ENCODE measurements at places on chromosomes 1 and 21. TPM values are rescaled to one million over a fixed set of nuclear protein-coding genes. Genes with fewer than 3 reads are reported as not detected.

The LRRC53 gene
- total RNA-seq = not detected

The CSMD2 gene
- 10.9 TPM for total RNA-seq

The VHLL gene
- not detected for total RNA-seq

The SAMSN1 gene
- total RNA-seq = 6.1 TPM

The SLC9C2 gene
- total RNA-seq = not detected

The CNIH3 gene
- total RNA-seq = not detected

DNA sequence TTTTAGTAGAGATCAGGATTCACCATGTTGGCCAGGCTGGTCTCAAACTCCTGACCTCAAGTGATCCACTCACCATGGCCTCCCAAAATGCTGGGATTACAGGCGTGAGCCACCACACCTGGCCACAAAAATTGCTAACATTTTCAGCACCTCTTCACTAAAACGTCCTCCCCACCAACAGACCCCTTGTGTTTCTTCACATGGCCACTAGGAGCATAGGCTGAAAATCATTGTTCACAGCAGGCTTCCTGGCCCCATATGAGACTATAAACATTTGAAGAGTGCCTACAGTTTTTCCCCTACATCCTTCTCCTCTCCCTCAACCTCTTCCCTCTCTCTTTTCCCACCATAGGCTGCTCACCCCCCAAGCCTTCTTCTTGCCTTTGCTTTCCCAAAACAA, 28.0 kb upstream of the SFPQ start:
- H3K4me3 ChIP-seq = no peak overlapping the region
- H3K27me3 ChIP-seq = no peaks in the 10 kb centered on the region

- no peak overlapping the region for H3K27ac ChIP-seq
- H3K27me3 ChIP-seq = no peaks in the 10 kb centered on the region
- no peaks in the 10 kb centered on the region for H3K36me3 ChIP-seq
Measured at GRCh38 chr21:39845571-39846130, 21.6 kb upstream of the PCP4 start.

DNA sequence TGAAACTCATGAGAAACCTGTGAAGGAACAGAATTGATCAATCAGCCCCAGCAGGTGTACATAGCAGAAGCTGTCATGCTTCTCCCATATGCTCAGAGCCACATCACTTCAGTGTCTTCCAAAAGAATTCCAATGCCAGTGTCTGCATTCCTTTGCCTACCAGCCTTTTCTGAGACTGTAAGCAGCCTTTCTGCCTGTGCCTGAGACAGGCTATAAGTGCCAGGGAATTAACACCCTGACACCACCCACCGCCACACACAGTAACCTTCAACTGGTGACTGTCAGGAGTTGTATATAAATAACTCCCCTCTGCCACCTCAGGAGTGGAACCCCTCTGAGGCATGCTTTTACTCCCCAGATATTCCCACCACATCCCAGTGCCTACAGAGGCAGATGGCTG, 38.1 kb upstream of the SLAMF9 start:
- H3K27ac ChIP-seq = no peak overlapping the region
- DNase-seq = no peak
- H3K27me3 ChIP-seq = no peaks in the 10 kb centered on the region
- no peaks in the 10 kb centered on the region for H3K36me3 ChIP-seq

- peak overlapping the region; percentile 80 for H3K4me3 ChIP-seq
- DNase-seq = no peak
- H3K4me1 ChIP-seq = peaks cover 8% of the 10 kb centered on the region
Measured at GRCh38 chr21:44940116-44940631, 345 bp downstream of the SLX9 start.

DNA sequence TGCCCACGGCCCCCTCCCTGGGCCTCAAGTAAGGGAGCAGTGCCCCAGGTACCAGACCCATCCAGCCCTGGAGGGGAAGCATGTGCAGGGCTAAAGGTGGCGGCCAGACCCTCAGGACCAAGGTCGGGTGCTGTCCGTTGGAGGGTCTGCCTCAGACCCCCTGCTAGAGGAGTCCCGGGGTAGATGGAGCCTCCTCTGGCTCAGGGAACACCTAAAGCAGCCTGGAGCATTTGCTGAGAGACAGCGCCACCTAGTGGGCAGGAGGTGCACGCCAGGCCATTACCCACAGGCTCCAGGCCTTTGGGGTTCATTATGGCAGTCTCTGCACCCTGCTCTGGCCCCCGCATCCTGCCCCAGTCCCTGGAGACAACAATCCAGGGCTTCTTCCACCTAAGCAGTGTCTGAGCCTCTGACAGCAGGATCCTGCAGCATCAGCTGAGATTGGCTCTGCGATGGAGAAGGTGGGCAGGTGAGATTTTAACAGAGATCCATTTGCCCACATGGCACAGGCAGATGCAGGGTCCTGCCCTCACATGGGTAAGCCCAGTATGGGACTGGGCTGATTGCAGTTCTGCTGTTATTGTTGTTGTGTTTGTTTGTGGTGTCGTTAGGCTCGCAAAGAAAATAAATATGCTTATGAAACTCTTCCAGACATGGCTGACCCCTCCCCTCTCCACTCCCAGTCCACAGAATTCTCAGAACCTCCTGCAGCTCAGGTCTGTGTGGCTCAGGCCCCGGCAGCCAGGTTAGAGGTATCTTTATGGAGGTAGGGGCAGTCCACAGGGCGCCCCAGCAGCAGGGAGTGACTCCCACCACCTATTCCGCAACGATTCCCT, 42.4 kb downstream of the CTNNBIP1 start:
- DNase-seq = peak; percentile 90
- no peak overlapping the region for H3K4me3 ChIP-seq
- H3K4me1 ChIP-seq = no peaks in the 10 kb centered on the region
- H3K27ac ChIP-seq = no peak overlapping the region

DNA sequence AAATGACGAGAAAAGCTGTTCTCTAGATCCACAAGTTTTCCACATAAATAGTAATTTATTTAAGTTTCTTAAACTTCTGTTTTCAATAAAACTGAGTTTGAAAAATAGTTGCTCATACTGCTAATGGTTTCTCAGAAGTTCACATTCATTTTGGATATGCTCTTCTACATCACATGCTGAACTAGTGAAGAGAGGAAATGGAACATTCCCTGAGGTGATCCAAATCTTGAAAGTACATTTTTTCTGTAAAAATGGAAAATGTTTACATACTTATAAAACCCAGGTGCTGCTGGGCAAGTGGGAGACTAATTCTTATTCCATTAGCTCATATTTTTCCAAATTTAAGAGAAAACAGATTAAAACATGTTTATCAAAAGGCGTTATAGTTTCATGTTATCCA, 111.7 kb downstream of the ADGRL4 start:
- no peaks in the 10 kb centered on the region for H3K4me1 ChIP-seq
- H3K36me3 ChIP-seq = no peaks in the 10 kb centered on the region
- no peak overlapping the region for H3K4me3 ChIP-seq
- no peaks in the 10 kb centered on the region for H3K27me3 ChIP-seq
- H3K27ac ChIP-seq = no peak overlapping the region

- H3K27me3 ChIP-seq = no peaks in the 10 kb centered on the region
- H3K27ac ChIP-seq = no peak overlapping the region
- no peaks in the 10 kb centered on the region for H3K36me3 ChIP-seq
- no peak overlapping the region for H3K4me3 ChIP-seq
- H3K4me1 ChIP-seq = no peaks in the 10 kb centered on the region
- no peak for DNase-seq
Measured at GRCh38 chr1:238153253-238153652, 262.5 kb upstream of the ZP4 start.

DNA sequence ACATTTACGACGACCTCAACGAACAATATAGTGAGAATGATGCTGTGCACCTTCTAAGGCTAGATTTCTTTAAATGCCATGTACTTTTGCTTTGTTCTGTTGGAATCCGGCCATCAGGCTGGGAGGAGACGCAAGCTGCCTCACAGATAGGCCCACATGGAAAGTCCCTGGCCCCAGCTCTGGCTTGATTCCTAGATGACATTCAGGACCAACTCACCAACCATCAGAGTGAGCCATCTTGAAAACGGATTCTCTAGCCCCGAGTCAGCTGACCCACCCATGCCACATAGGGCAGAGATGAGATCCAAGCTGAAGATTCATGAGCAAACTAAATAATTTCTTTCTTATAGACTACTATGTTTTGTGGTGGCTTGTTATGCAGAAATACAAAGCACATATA, 164.4 kb downstream of the ZNF281 start:
- H3K36me3 ChIP-seq = no peaks in the 10 kb centered on the region
- H3K4me3 ChIP-seq = no peak overlapping the region
- DNase-seq = no peak

DNA sequence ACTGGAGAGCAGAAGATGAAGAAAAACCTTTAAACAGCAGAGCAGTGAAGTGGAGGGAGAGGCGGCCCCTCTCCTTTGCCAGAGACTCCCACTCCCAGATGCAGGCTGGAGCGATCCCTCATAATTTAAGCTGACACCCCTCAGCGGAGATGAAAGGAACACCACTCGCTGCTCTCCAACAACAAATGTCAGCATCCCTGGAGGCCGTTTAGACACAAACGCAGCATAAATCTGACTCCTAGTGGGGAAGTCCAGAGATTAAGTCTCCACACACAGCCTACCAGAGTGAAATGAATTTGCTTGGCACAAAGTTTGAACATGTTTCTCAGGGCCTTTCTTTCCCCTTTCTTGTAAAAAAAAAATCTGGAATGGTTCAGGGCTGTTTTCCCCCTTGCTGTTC, 137.8 kb downstream of the LMX1A start:
- no peaks in the 10 kb centered on the region for H3K4me1 ChIP-seq
- H3K4me3 ChIP-seq = no peak overlapping the region
- no peaks in the 10 kb centered on the region for H3K27me3 ChIP-seq
- no peak for DNase-seq
- no peaks in the 10 kb centered on the region for H3K36me3 ChIP-seq

DNA sequence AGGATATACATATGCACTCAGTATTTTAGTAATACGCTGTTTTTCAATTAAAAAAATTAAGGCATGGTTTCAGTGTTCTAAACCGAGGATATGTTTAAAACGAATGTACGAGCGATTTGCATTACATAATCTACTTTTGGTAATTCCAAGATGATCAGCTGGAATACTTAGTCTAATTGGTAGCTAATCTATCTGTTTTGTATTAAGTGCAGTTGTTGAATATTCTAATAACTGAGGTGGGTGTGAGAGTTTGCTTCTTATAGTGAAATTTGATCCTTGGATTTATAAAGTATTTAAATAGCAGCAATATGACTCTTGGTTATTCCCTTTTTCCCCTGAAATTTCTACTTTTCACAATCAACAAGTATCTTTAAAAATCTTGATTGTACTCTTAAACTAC, 1.3 kb downstream of the RNF2 start:
- H3K36me3 ChIP-seq = no peaks in the 10 kb centered on the region
- H3K4me3 ChIP-seq = peak overlapping the region; percentile 87
- no peak overlapping the region for H3K27ac ChIP-seq
- H3K27me3 ChIP-seq = no peaks in the 10 kb centered on the region

DNA sequence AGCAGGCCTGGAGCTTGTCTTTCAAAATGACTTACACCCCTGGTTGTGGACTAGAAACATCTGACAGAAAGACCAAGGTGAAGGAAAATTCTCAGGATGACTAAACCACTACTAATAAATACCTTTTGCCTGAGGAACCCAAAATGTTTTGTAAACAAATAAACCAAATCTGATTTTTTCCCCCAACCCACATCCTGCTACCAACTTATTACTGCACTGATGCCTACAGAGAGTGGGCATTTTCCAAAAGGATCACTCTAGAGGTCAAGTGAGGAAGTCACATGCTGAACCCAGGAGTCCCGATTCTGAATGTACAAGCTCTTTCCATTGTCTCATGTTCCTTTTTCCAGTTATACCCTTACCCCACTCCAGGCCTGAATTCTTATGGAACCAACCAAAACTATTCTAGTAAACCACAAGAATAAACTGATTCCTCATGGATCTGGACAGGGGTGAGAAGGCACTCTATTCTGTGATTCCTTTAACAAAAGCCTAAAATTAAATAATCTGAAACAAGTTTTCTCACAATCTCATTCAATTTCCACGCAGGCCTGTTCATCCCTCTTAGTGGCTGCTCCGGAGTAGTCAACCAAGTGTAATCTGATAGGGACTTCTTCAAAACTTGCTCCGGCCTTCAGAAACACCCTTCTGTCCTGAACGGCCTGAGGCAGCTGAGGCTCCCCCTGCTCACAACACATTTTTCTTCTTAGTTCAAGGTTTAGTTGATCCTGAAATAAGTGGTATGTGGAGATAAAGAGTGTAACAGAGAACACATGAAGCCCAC, 1.4 kb downstream of the PI4KB start:
- no peaks in the 10 kb centered on the region for H3K27me3 ChIP-seq
- no peaks in the 10 kb centered on the region for H3K36me3 ChIP-seq
- H3K4me3 ChIP-seq = peak overlapping the region; percentile 62
- H3K4me1 ChIP-seq = peaks cover 22% of the 10 kb centered on the region
- no peak for DNase-seq

DNA sequence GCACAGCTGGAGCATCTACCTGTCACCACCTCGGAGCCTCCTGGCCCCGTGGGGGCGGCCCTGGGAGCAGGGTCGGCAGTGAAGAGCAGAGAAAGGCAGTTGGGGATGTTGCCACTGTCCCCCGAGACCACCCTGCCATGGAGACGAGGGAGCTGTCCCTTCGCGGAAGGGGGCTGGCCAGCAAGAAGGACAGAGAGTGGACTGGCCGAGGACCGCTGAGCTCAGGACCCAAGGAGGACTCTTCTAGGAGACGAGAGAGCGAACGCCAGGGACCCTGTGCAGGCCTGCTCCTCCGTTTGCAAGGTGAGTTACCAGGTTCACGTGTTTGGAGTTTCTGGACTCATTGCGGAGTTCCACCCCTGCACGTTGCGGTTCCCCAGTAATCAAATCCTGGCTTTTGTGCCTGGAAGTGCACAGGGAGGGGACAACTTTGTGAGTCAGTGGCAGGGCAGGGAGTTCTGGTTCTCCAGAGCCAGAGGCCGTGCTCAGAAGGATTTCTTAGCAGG, 5.6 kb upstream of the POFUT2 start:
- H3K36me3 ChIP-seq = no peaks in the 10 kb centered on the region
- peaks cover 26% of the 10 kb centered on the region for H3K4me1 ChIP-seq
- no peak overlapping the region for H3K4me3 ChIP-seq
- DNase-seq = no peak

DNA sequence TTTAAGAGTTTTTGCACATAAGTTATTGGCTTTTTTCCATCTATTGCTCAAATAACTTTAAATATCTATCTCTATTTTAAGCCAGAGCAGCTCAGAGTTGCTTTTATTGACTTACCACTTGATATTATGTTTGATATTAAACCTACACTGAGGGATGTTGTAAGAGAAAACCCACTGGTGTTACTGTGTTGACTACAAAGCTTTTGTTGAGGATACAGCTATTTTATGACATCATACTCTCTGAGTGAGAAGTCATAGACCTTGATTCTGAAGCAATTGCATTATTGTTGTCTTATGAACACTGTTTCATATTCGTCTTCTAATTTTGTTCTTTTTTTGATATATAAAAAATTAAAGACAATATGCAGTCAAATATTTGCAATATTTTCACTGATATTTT, 560.4 kb downstream of the PTBP2 start:
- no peaks in the 10 kb centered on the region for H3K36me3 ChIP-seq
- DNase-seq = no peak
- H3K27ac ChIP-seq = no peak overlapping the region
- no peaks in the 10 kb centered on the region for H3K27me3 ChIP-seq
- no peak overlapping the region for H3K4me3 ChIP-seq
